ENCODE measurements at places on chromosomes 12 and 14. TPM values are rescaled to one million over a fixed set of nuclear protein-coding genes. Genes with fewer than 3 reads are reported as not detected.

The NID2 gene
- 75.5 TPM for total RNA-seq

The FITM1 gene
- not detected for total RNA-seq

The NPFF gene
- not detected for total RNA-seq

The IL26 gene
- total RNA-seq, result not detected

The DDHD1 gene
- 27.1 TPM for total RNA-seq

The RNU4-1 gene
- under 0.01 TPM for total RNA-seq
